ENCODE measurements at places on chromosomes 3 and 15.

- H3K4me1 ChIP-seq = no peaks in the 10 kb centered on the region
- DNase-seq = peak; percentile 10
- no peak overlapping the region for H3K4me3 ChIP-seq
- H3K27ac ChIP-seq = no peak overlapping the region
- H3K36me3 ChIP-seq = no peaks in the 10 kb centered on the region
- no peaks in the 10 kb centered on the region for H3K27me3 ChIP-seq
Observed at GRCh38 chr3:10437272-10437994, 68.0 kb downstream of the ATP2B2 start.

DNA sequence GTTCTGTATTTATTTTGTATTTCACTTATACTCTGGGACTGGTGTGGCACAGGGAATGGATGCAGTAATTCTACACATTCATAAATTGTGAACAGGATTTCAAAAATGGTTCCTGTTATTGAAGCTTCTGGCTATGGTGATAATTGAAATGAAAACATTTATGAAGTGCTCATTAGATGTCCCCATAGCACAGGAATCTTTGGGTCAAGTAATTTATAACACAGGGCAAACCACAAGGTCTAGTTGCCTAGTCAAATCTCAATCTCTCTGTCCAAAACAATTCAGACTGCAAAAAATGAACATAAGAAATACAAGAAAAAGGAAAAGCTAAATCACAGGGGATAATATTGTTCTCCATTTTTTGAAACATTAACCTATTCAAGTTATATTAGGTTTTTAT lies 117.5 kb upstream of the PTPRG start:
- H3K36me3 ChIP-seq = no peaks in the 10 kb centered on the region
- no peak overlapping the region for H3K4me3 ChIP-seq
- no peak overlapping the region for H3K27ac ChIP-seq
- H3K27me3 ChIP-seq = no peaks in the 10 kb centered on the region

- no peak for DNase-seq
- H3K36me3 ChIP-seq = no peaks in the 10 kb centered on the region
- H3K4me1 ChIP-seq = no peaks in the 10 kb centered on the region
Observed at GRCh38 chr3:179541596-179541995, 21.1 kb upstream of the ACTL6A start.

DNA sequence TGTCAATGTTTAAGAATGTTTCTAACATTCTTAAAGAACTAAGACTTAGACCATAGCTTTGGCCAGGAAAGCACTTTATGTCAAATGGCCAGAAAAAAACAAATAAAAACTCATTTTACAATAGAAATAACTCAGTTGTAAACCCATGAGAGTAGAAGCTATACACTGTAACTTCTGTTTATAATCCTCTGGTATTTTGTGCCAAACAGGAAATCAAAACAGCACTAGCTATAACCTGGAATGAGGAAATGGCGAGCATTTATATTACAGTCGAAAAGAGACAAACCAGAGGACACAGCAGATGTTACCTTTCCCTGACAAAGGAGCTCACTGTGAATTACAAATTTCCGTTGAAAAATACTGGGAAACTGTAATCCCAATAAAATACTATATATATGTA lies 10.3 kb downstream of the GK5 start:
- H3K27me3 ChIP-seq = no peaks in the 10 kb centered on the region
- no peak overlapping the region for H3K27ac ChIP-seq
- no peak overlapping the region for H3K4me3 ChIP-seq
- no peak for DNase-seq

- H3K27me3 ChIP-seq = no peaks in the 10 kb centered on the region
- no peak overlapping the region for H3K4me3 ChIP-seq
- H3K4me1 ChIP-seq = no peaks in the 10 kb centered on the region
- DNase-seq = peak; percentile 77
- H3K36me3 ChIP-seq = no peaks in the 10 kb centered on the region
Observed at GRCh38 chr3:4633078-4634004, 140.2 kb downstream of the ITPR1 start.

- no peaks in the 10 kb centered on the region for H3K27me3 ChIP-seq
- H3K4me1 ChIP-seq = peaks cover 11% of the 10 kb centered on the region
- no peak for DNase-seq
- H3K4me3 ChIP-seq = no peak overlapping the region
- no peaks in the 10 kb centered on the region for H3K36me3 ChIP-seq
Observed at GRCh38 chr3:52441091-52441771, 3.7 kb downstream of the SEMA3G start.

GRCh38 chr15:32792436-32792835 lies 74.6 kb downstream of the GREM1 start:
- no peaks in the 10 kb centered on the region for H3K36me3 ChIP-seq
- no peak overlapping the region for H3K4me3 ChIP-seq
- H3K4me1 ChIP-seq = peaks cover 30% of the 10 kb centered on the region
- no peak for DNase-seq
- H3K27ac ChIP-seq = no peak overlapping the region
- H3K27me3 ChIP-seq = no peaks in the 10 kb centered on the region

DNA sequence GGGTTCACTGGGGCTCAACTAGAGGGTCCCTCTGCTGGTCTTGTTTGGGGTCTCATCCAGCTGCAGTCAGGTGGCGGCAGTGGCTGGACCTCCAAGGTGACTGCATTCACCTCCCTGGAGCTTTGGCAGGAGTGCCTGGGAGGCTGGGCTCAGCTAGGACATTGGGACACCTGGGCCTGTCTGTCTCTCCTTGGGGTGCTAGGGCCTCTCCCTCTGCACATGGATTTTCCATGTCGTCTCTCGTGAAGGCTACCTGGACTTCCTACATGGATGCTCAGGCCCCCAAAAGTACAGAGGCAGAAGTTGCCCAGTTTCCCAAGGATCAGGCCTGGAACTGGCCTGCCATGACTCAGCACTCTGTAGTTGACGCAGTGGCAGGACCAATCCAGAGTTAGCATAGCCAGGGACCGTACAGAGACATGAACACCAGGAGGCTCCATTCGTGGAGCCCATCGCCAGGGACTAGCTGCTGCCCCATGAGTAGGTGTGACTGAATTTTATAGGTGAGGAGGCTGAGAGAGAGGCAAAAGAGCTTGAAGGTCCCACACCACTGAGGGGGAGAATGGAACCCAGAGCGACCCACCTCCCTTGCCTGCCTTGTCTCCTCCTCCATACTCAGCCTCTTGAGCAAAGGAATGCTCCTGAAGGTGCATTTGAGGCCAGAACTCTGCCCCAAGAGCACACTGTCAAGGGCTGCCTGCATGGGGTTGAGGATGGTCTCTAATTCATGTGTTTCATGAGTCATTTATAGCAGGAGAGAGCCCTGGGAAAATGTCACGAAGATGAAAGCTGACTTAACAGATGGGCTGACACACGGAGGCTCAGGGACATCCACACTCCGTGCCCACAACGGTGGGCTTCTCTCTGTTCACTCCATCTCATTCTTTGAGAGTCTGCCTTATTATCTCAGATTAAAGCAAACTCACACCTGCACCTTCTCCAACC lies 13.0 kb upstream of the ALDH1A3 start:
- no peaks in the 10 kb centered on the region for H3K4me1 ChIP-seq
- no peak for DNase-seq
- no peaks in the 10 kb centered on the region for H3K36me3 ChIP-seq
- H3K4me3 ChIP-seq = no peak overlapping the region
- H3K27ac ChIP-seq = no peak overlapping the region

DNA sequence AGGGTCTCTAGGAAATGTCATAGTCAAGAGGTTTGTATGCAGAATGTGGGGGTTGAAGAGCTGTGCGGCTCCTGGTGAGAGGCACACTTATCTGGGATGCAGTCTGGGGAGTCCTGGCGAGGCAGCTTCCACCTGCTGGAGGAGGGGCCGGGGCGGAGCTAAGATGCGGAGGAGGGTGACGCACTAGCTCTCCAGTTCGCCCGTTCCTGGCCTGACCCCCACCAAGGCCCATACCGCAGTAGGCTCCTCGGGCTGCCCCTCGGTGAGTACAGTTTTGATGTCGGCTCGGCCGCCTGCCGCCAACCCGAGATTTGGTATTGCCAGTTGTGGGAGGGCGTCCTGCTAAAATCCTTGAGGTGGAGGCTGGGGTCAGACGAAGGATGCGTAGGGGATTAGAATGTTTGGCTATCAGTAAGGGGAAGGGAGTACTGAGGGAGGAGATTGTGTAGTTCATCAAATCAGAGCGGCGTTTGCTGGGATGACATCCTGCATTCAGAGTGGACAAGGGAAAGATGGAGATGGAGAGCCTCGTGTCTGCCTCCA lies at the start of gene SCG5:
Gene SCG5 (plus strand): TSS at position 194 of the 543 bp plus-strand sequence. CDS start 1,883 bp downstream, outside the sequence.
- no peak within 1 kb of the TSS for H3K4me3 ChIP-seq
- no peak for DNase-seq
- H3K4me1 ChIP-seq = peaks cover 12% of the 10 kb centered on the region
- H3K27me3 ChIP-seq = no peaks in the 10 kb centered on the region
- peaks cover 26% of the 10 kb centered on the region for H3K36me3 ChIP-seq
- no peak within 1 kb of the TSS for H3K27ac ChIP-seq

- H3K27me3 ChIP-seq = no peaks in the 10 kb centered on the region
- peak; percentile 45 for DNase-seq
- peaks cover 21% of the 10 kb centered on the region for H3K36me3 ChIP-seq
- peak overlapping the region; percentile 47 for H3K27ac ChIP-seq
Observed at GRCh38 chr3:170180079-170180907, 1.2 kb downstream of the PHC3 start.

DNA sequence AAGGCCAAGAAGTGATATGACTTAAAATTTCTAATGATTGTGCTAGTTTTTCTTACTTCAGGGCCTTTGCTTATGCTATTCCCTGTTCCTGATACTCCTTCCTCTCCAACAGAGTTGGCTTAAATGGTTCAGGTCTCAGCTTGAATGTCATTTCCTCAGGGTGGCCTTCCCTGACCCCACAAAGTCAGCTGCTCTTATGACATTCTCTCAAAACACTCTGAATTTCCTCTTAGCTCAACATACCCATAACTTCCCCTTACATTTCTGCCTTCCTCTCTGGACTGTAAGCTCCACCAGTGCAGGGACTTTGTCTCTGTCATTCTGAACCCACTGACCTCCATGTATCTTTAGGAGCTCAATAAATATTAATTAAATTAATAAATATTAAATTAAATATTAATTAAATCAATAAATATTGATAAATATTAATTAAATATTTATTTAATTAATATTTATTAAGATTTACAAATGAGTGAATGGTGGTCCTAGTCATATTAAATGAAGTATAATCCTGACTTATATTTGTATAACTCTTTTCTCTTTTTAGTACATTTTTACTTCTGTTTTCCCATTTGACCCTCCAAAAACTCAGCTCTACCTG lies 17.9 kb upstream of the TMCC1 start:
- peaks cover 2% of the 10 kb centered on the region for H3K36me3 ChIP-seq
- H3K27ac ChIP-seq = no peak overlapping the region
- H3K4me3 ChIP-seq = no peak overlapping the region
- no peak for DNase-seq

DNA sequence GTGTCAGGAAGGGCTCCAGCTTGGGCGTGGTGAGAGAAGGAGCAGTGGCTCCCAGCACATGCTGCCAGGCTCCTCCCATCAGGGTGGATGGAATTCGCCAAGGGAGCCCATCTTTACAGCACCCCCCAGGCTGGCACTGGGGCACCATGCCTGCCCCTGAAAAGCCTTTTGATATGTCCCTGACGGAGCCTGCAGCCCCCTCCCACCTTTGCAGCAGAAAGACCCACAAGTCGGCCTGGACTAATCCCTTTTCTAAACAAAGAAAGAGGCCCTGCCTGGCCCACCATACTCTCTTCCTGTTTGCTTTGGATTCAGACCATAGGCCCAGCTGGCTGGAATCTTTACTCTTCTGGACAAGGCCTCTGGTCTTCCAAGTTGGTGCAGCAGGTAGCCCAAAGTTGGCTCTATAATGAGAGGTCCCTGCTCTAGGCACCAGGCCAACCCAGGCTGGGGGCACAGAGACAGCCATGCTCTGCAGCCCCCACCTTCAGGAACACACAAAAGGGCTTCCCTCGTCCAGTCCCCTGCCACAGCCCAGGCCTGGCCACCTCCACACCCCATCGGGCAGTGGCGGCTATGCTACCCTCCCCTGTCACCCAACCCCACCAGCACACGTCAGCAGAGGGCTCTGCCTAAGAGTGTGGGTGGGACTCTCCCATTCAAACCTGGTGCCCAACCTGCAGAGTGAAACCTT lies 5.4 kb downstream of the ANPEP start:
- DNase-seq = no peak
- H3K4me1 ChIP-seq = peaks cover 19% of the 10 kb centered on the region
- no peaks in the 10 kb centered on the region for H3K27me3 ChIP-seq

DNA sequence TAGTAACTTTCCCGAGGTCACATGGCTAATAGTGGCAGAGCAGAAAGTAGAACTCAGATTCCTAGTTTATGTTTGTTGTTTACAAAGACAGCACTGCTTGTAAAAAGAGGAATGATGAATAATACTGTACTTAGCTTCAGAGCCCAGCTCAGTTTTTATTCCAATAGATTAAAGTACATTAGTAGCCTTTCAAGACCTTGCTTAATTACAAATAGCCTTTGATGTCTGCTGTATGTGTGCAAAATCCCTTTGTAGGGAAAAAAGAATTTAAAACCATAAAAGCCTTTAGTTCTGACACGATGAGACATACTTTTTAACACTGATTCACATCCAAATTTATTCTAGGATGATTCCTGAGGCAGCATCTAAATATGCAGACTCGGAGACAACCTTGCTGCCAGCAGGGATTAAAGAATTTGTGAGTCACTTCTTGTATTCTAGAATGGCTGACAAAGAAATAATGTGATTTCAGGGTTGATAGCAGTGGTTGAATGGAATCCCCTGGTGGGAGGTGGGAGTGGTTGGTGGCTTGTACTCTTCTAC lies 324.2 kb upstream of the TGFBR2 start:
- H3K27ac ChIP-seq = peak overlapping the region; percentile 65
- no peak overlapping the region for H3K4me3 ChIP-seq
- peak; percentile 89 for DNase-seq
- H3K4me1 ChIP-seq = peaks cover 40% of the 10 kb centered on the region
- no peaks in the 10 kb centered on the region for H3K27me3 ChIP-seq

Measured in PC-3 (cell line).